ENCODE measurements at places on chromosomes 16 and 17.

GRCh38 chr16:11432856-11433395 lies 87.7 kb downstream of the RMI2 start:
- DNase-seq, result no peak

DNA sequence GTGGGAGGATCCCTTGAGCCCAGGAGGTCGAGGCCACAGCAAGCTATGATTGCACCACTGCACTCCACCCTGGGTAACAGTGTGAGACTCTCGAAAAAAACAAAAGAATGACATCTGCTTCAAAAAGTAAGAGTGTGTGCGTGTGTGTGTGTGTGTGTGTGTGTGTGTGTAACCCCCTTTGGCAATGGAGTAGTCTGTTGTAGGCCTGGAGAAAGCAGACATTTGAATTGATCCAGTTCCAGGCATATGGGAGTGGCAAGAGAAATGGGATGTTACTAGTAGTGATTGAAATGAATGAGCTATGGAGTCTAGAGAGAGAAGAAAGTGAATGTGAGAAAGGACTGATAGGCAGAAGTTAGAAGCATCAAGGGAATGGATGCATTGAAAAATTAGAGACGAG lies 9.9 kb downstream of the CASC3 start:
- DNase-seq, result no peak

DNA sequence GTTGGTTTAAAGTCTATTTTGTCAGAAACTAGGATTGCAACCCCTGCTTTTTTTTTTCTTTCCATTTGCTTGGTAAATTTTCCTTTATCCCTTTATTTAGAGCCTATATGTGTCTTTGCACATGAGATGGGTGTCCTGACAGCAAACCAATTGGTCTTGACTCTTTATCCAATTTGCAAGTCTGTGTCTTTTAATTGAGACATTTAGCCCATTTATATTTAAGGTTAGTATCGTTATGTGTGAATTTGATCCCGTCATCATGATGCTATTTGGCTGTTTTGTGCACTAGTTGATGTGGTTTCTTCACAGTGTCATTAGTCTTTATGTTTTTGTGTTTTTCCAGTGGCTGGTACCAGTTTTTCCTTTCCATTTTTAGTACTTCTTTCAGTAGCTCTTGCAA lies 127.7 kb upstream of the ZNF267 start:
- no peak for DNase-seq

- DNase-seq, result no peak
Measured at GRCh38 chr16:86384263-86384649, 126.1 kb upstream of the FOXF1 start.

GRCh38 chr17:59790910-59791309 lies 83.5 kb downstream of the VMP1 start:
- DNase-seq, result no peak

DNA sequence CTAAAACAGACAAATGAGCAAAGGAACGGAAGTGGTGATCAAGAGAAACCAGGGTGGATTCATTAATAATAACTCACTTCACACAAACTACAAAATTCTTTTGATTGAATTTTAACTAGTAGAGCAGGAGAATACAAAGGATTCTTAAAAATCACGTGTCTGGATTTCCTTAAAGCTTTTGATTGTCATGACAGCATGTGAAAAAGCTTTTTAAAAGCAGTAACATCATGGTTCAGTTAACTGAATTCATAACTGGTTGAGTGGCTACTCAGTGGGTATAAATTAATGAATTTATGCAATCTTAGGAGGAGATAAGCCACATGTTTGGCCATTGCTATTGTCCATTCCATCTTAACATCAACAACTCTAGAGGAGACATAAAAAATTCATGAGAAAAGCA lies 333.2 kb downstream of the SLC39A11 start:
- DNase-seq, result no peak

GRCh38 chr17:48439875-48440505 lies 10.0 kb upstream of the SKAP1 start:
- no peak for DNase-seq

Measured in substantia nigra (tissue), 51 donors.